NCI-H1092 (cell line): ENCODE measurements at places on chromosomes 12 and 14.
A peak's percentile ranks its signal among the peaks of the same experiment; 100 is the strongest.

GRCh38 chr12:47534695-47535094 is 171.1 kb downstream of the RPAP3 start:
- no peak for DNase-seq

DNA sequence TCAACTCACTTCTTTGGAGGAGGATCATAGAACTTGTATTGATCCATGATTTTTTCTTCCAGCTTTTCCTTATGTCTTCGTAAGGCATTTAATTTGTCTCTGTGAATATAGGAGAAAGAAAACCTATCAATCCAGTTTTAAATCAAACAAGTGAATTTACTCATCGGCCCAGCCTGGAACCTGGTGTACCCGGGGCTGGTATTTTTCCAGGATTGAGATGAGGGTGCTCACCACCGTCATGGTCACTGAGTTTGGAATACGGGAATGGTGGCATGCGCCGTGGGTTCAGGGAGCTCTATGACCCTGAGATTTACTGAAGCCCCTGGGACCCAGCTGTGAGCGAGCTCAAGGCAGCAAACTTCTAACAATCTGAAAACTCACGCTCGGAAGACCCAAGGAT is 46.5 kb upstream of the GPR68 start:
- DNase-seq, result no peak

GRCh38 chr12:2548081-2548480 is 246.7 kb upstream of the FKBP4 start:
- DNase-seq, result no peak

GRCh38 chr12:28793581-28794151 is 355.4 kb upstream of the FAR2 start:
- no peak for DNase-seq

DNA sequence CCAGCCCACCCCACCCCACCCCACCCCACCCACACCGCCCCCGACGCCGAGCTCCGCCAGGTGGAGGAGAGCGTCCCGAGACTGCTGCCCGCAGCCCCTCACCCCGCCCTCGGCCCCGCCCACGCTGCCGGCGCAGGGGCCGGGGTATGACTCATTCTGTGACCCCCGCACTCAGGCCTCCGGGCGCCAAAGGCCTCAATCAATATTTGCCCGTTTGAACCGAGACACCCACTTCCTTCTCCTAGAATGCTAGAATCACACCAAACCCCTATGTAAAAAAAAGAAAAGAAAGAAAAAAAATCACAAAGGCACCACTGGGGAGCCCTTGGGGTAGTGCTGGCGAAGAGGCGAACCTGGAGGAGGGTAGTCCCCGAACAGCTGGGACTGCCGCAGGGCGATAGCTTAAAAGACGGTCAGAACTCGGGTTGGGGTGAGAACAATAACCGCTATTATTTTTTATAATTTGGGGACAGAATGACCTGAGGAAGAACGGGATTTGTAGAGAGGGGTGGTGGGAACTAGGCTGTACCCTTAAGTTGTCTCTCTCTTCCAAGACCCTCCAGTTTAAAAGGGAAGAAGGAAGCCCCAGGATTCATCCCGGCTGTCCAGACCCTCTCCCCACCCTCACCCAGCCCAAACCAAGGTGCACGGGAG is 894 bp downstream of the KRT8 start:
- DNase-seq, result peak; percentile 25

GRCh38 chr12:29762637-29763300 is 21.0 kb downstream of the TMTC1 start:
- no peak for DNase-seq

DNA sequence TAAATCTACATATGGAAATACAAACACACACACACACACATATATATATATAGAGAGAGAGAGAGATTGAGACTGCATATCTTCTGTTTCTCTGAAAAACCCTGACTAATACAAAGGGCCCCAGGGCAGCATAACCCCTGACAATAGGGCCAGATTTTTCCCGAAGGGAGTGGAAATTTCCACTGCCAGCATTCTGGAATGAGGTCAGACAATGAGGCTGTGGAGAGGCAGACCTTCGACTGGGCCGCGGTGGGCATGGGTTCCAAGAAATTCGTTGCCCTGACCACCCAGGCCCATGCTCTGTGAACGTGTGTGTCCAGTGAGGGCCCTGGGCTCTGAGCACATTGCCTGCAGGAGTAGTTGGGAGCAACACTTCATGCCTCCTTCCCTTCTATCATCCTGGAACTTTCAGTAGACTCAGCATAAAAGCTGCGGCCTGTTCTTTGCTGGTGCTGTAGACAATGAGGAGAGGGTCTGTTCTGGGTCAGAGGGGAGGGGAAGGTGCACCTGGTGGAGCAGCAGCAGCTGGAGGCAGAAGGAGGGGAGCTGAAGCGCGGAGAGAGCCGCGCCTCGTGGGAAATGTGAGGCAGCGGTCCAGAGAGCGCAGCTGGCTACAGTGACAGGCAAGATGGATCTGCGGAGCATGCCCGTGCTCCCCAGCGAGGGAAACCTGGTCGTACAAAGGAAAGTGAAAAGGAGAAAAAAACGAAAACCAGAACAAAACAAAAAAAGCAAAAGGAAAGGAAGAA is 25.6 kb upstream of the CCDC60 start:
- peak; percentile 46 for DNase-seq

GRCh38 chr12:45973526-45973925 is 16.8 kb downstream of the SCAF11 start:
- DNase-seq, result no peak

DNA sequence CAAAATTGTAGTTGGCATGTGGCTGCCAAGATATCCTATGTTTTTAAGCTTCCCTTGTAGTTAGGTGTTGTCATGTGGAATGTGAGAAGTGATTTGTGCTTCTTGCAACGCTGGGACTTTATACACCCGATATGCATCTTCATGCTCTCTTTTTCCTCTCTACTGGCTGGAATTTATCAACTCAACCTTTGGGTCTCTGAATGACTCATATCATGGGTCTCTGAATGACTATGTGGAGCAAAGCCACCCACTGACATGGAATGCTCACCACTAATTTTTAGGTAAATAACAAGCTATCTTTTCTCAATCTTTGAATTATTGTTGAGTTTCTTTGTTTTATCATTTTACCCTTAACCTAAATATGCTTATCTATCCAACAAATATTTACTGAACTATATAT is 144.6 kb downstream of the ATP23 start:
- DNase-seq, result no peak

GRCh38 chr14:60089221-60089620 is 2.5 kb upstream of the PCNX4 start:
- DNase-seq, result no peak

DNA sequence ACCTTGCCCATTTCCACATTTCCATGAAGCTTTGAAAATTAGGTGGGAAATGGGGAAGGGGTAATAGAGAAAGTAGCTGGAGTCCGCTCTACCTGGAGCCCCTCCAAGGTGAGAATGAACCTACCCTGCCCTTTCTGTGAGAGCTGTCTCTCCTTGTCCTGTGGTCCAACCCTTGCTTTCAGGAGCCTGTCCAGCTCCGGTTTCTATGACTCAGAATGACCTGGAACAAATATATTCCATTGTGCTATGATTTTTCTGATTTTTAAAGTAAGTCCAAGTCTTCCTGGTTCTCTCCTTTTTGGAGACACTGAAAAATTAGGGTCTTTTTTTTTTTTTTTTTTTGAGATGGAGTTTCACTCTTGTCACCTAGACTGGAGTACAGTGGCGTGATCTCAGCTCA is 89.1 kb upstream of the VASH1 start:
- no peak for DNase-seq
